ENCODE measurements at places on chromosomes 7 and 10.

DNA sequence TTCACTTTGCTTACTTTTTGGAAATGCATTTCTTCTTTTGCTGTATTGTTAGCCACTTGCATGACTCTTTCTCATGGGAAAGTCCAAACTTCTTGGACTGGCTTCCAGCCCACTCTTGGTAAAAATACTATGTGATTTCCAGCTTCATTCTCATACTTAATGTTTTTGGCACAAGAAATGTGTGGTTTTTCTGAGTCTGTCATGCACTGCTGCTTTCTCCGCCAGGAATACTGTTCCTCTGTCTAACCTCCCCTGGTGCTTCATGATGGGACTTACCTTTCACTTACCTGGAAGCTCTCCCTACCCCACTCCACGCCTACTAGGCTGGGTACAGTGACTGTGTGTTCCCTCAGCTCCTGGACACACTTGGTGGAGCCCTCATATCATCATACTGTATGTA, 18.7 kb downstream of the MGAM2 start:
- no peak for DNase-seq

DNA sequence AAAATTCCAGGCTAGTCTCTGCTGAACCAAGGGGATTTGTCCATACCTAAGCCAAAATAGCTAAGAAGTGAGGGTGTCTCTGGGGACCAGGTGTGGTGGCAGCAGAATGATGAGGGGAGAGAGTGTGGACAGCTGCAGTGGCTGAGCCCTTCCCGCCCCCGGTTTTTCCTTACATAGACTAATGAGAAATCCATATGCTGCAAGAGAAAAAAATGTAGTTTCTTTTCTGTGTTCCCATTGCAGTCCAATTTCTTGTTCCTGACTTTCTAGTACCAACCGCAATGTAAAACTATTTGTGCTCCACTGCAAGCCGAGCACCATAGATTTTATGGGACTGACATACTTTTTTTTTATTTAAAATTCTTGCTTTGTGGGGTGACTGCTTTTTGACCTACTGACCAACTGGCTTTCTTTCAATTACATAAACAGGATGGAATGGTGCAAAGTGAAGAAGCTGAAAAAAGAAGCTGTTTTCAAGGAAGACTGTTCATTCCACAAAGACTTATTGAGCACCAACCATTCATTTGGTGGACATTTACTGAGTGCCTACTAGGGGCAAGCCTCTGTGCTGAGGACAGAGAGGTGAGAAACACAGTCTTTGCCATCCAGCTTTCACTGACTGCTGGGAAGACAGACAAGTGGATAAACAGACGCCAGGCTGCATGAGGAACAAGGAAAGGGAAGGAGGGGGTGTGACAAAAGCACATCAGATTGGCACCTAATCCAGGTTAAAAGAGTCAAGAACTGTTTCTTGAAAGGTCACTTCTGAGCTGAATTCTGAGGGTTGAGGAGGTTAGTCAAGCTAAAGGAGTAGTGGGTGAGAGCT, 9.8 kb downstream of the CEP41 start:
- DNase-seq = no peak

- no peak for DNase-seq
Observed at GRCh38 chr10:65325913-65326312, 1599.9 kb upstream of the LRRTM3 start.

DNA sequence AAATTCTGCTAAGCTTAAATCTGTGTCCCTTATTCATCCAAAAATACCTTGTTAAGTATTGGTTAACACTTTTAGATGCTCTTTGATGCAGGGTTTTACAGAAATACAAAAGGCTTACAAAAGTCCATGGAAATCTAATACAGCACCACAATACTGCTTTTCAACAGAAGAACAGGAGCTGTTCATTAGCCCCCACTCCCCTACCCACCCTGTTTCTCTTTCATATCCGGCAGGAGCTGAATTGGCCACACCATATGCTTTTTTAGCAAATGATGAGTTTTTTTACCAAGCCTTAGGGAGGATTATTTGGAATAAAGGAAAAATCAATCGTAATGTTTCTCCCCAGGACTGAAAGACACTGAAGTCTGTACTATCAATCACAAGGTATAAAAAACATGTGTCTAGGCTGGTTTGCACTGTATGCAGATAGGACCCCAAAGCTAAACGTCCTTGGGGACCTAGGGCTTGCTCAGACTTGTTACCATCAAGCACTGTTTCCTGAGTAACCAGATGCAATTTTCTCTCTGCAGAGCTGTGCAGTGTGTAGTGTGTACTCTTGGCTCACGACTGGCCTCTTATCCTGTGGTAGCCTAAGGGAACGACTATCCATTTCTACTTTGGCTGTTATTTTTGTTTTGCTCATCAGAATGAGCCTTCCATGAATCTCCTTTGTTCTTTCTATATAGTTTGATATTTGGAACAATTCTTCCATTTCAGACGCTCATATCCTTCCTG, 143.3 kb upstream of the LRGUK start:
- DNase-seq = no peak

GRCh38 chr10:61836888-61837754, 64.4 kb upstream of the ARID5B start:
- no peak for DNase-seq

DNA sequence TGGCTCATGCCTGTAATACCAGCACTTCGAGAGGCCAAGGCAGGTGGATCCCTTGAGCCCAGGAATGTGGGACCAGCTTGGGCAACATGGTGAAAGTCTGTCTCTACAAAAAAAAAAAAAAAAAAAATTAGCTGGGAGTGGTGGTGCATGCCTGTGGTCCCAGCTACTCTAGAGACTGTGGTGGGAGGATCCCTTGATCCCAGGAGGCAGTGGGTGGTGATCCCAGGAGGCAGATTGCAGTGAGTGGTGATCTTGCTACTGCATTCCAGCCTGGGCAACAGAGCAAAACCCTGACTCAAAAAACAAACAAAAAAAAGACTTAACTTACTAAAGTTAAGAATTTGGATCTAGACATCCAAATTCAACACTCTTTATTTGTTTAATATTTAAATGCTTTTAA, 10.2 kb upstream of the ADO start:
- no peak for DNase-seq

- no peak for DNase-seq
Observed at GRCh38 chr7:134618756-134619530, 27.7 kb upstream of the BPGM start.

DNA sequence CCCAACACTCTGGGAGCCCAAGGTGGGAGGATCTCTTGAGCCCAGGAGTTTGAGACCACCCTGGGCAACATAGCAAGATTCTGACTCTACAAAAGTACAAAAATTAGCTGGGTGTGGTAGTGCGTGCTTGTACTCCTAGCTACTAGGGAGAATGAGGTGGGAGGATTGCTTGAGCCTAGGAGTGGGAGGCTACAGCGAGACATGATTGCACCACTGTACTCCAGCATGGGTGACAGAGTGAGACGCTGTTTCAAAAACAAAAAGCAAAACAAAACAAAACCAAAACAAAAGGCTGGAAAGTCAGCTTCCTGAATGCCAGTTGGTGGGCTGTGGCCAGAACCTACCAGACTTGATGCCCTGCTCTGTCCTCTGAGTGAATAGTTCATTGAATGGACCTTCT, 242.8 kb downstream of the PHTF2 start:
- DNase-seq = no peak

- DNase-seq = no peak
Observed at GRCh38 chr10:51109801-51110533, 35.7 kb downstream of the PRKG1 start.

GRCh38 chr10:124512600-124512999, 51.0 kb downstream of the LHPP start:
- DNase-seq = no peak

DNA sequence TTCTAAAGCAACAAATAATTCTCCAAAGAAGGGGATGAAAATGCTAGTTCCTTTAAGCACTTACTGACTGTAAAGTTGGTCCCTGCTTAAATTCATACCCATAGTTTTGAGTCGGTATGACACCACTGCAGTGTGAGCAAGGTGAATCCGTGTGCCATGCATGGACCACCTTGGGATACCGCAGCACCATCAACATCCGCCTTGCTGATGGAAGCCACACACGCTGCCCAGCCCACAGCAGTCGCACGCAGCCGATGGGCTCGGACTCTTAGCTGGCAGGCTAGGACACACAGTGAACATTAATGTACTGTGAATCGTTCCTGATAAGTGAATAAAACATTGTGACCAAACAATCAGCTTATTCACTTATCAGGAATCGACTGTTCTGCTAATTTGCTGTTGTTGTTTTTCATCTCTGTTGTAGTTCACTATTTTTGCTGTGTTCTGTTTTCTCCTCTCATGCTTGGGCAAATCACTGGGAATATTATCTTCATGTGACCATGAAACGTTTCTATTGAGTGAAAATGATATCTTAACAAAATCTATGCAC, 275.5 kb downstream of the USP6NL start:
- no peak for DNase-seq

DNA sequence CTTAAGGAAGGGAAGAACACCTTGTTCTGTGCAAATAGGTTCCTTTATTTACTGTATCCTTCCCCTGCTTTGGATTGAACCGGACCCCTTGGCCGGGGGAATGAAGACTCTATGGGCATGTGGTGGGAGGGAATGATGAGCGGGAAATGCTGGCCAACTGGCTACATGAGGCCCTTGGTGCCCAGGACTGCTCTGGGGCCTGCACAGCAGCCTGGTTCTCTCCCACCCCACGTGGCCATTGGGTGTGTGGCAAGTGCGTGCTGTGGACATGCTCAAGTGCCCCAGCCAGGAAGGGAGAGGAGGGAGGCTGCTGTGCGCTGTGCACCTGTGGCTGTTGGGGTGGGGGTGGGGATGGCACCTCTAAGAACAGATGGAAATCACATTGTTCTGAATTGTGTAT, 917.0 kb upstream of the GHITM start:
- no peak for DNase-seq

- DNase-seq = no peak
Observed at GRCh38 chr10:128027822-128028507, 98.3 kb downstream of the MKI67 start.

DNA sequence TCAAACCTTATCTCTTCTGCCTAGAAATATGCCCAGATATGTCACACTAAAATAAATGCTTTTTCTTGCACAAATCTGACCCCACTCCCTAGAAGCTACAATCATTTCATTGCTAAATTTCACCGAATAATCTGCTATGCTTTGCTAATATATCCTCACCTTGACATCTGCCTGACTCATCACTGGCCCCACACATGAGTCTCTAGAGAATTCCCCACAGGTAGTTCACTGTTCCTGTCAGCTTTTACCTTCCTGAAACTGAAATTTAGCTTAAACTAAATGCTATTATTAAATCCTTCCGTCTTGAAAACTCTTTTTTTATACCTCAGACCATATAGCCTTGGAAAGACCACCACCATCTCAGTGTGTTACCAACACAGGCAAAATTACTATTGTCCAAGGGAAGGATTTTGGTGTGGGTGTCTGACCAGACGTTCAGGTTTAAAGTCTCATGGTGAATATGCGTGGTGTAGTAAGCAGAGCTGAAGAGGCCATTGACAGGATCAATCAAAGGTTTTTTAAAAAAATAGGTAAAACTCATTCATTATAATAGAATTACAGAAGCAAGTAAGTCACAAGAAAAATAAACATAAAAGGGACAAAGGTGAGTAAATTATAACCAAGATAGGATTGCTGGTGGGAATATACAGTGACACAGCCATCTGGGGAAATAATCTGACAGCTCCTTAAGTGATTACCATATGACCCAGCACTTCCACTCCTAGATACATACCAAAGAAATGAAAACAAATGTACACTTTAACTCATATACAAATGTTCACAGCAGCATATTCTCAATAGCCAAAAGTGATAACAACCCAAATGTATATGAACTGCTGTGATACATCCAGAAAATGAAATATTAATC, 173.5 kb downstream of the KMT2E start:
- DNase-seq = no peak

- no peak for DNase-seq
Observed at GRCh38 chr10:71402005-71402404, 5.3 kb downstream of the CDH23 start.

GRCh38 chr10:113415246-113415645, 137.6 kb upstream of the HABP2 start:
- DNase-seq = no peak

- no peak for DNase-seq
Observed at GRCh38 chr10:24091256-24091655, 117.7 kb upstream of the KIAA1217 start.

All from activated T-cell treated with anti-CD3 and anti-CD28 coated beads, Interleukin-2, amount 50 U/mL, for 72 hours (primary cell).